Fibroblast of the aortic adventitia (primary cell): ENCODE measurements at places on chromosomes 3 and 15.

DNA sequence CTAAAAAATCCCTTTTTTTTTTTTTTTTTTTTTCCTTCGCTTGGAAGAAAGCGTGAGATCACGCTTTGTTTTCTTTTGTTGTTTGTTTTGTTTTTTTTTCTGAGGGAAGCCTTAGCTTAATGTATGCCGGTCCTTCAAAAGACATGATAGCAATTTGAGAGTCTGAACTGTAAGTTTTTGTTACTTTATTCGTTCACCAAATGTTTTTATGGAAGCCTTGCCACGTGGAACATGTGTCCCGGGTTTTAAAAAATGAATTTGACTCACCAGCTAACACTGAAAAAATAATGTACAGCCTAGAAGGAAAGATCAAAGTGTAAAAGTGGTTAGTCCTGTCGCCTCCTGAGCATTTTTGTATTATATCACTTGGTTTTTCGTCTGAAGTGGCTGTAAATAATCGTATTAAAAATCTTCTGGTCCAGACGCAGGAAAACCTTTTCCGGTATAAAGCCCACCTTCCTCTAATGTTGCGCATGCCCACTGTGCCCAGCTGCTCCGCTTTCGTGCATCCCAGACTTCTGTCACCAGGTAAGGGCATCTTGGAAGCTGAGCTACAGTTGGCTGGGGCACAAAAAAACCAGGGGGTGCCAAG, 795 bp upstream of the MYNN start:
- peak; percentile 86 for DNase-seq

GRCh38 chr3:11187681-11188080, 33.4 kb downstream of the HRH1 start:
- peak; percentile 84 for DNase-seq

DNA sequence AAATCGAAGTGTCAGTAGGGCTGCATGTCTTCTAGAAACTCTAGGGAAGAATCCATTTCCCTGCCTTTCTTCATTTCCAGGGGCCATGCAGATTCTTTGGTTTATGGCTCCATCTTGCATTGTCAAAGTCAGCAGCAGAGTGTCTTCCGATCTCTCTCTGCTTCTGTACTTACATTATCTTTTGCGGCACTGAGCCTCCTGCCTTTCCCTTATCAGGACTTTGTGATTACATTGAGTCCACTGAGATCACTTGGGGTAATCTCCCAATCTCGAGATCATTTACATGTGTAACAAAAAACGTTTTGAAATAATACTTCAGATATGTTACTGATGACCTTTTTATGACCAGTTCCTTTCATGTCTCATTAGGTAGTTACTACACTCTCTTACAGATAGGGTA, 695.9 kb downstream of the NSUN3 start:
- DNase-seq: no peak

DNA sequence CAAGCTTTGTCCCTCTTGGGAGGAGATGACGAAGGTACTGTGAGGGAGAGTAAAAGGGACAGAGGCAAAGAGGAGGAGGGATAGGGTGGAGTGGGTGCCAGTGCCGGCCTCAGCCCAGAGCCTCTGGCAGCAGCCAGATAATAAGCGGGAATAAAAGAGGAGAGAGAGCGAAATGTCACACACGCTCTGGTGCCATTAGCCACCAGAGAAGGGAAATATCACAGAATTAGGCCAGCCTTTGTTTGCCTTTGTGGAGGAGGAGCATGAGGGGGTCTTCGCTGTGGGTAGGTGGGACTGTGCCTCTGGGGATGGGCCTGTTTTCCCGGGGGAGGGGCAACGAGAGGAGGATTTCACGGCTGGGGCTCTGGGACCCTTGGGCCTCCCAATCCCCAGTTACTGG, 67.8 kb downstream of the LINGO1 start:
- no peak for DNase-seq

GRCh38 chr15:41772720-41773331, 1.5 kb upstream of the MAPKBP1 start:
- DNase-seq: peak; percentile 83

- no peak for DNase-seq
These were observed 28.4 kb upstream of the EPHB3 start for GRCh38 chr3:184532940-184533732.

GRCh38 chr15:59892985-59893384, 111.1 kb upstream of the FOXB1 start:
- peak; percentile 19 for DNase-seq

DNA sequence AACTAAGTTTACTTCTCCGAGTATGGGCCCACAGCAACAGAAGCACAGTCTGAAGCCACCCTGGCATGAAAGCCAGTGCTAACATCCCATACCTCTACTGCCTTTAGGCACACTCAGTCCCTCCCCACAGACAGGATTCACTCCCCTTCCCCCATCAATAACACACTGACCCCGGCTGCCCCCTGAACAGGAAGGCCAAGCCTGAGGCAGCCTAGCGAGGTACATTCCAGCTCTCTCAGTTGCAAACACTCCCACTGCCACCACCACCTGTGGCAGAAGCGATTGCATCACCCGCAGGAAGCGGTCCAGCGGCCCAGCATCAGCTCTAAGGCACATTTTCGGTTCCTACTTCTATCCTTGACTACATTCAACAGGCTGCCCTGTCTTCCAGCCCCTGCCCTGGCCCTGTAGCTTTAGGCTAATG, 7.0 kb upstream of the BMF start:
- DNase-seq: no peak

DNA sequence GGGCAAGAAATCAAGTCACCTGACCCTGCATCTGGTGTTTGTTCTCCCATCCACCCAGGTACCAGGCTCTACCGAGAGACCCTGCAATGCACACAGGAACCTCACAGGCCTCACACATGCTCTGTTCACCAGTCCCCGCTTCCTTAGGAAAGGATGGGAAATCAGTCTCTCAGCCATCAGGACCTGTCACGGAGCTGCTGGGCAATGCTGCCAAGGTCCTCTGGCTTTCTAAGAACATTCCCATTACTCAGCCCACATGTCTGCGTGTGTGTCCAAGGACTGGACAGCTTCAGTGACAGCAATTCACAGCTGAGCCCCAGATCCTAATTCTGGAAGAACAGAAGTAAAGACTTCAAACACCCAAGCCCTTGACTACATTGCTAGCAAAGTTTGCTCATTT, 6.5 kb upstream of the SRGAP3 start:
- DNase-seq: no peak

- DNase-seq: no peak
These were observed 34.5 kb downstream of the ANO10 start for GRCh38 chr3:43587303-43587702.

DNA sequence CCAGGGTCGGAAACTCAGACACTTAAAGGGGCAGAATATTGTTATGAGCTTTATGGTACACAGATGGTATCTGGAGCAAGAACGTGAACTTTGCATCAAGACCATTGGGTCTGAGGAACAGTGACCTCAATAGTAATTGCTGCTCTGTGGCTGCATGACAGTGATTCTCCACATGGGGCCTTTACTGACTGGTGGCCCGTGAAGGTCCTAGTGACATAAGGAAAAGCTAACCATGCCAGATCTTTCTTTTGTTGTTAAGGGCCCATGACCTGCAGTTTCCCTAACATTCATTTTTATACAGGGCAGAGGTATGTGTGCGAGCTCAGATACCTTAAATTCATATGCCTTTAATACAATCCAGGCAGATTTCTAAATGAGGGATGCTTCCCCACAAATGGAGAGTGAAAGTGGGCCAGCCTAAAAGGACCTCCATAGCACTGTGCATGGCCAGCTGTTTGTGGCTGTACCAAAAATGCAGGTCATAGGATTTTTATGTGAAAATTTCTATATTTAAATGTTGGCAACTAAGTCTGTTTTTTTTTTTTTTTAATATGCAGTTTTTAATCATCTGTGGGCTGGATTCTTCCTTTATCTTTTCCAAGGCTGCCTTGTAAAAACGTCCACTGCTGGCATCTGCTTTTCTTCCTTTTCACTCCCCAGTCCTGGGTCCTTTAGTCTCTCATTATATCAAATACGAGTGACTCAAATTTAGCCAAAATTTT, 188.0 kb upstream of the IL12A start:
- DNase-seq: no peak

GRCh38 chr15:88649753-88650551, 11.1 kb downstream of the ISG20 start:
- no peak for DNase-seq

DNA sequence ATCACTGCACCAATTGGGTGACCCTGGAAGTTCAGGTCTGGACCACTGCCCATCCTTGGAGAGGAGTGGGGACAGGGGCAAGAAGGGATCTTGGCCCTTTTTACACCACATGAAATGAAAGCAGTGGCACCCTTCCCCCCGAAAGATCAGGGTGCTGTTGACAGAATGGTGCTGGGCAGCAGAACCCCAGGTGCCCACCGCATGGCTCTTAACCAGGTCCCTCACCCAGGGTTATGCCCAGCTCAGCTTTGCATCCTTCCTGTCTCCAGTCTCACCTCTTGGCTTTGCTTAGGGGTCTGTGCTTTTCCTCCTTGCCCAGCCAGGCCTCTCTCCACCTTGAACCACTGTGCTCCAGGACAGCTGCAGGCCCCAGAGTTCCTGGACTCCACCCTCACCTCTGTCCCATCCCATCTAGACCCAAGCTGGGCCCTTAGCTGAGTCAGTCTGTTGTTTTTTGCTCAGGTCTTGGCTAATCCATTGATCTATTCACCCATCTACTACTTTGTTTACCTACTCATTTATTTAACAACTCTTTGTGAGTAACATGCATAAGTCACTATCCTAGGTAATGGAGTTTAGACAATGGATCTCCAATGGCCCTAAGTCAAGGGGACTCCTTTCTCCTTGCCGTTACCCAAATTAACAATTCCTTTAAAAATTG, 77.1 kb upstream of the PRR23E start:
- DNase-seq: no peak
